Right renal cortex interstitium (tissue), 3 donors: ENCODE measurements at places on chromosomes 13 and 19. TPM values are rescaled to one million over a fixed set of nuclear protein-coding genes. Genes with fewer than 3 reads are reported as not detected.

The IGSF23 gene
- 0.97 TPM for polyA plus RNA-seq

The ACP7 gene
- polyA plus RNA-seq = 0.31 TPM

The NOTCH3 gene
- 103 TPM for polyA plus RNA-seq

- no peak for DNase-seq
These were observed 4.1 kb upstream of the TLE6 start for GRCh38 chr19:2973229-2973628.
